ENCODE measurements at places on chromosomes 7 and 10.

- DNase-seq: no peak
Observed at GRCh38 chr7:140225562-140226249, 48.9 kb upstream of the KDM7A start.

DNA sequence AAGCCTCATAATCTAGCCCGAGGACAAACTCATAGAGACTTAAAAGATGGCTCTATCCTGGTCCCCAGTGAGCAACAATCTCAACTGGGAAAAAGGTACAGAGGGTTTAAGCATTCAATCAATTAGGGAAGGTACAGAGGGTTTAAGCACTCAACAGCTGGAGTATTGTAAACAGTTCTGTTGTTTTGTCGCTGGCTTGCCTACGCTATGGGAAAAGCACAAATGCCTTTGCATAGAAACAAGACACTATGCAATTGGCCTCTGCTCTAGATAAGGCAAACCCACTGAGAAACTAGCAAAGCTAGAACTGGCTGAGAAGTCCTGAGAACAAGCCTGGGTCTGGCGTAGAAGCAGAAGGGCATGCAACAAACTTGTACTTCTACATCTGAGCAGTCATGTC, 69.3 kb downstream of the GFRA1 start:
- no peak for DNase-seq

GRCh38 chr10:73923935-73924598, 13.1 kb downstream of the PLAU start:
- DNase-seq: no peak

- no peak for DNase-seq
Observed at GRCh38 chr10:50452603-50453002, 171.2 kb downstream of the SGMS1 start.

DNA sequence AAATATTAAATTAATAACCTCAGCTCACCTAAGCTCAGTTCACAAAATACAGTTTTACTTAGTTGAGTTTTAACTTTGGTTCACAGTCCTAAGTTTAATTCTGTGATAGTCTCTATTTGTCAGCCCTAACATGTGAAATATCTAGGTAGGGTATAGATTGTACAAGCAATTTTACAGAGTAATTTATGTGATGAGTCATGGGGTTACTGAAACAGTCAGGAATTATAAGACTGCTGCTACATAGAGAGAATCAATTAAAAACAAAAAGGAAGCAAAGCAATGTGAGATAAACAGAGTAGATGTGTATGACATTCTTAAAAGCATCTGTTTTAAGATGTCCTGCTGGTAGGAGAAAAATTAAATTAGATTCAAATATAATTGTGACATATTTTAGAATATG, 1018.2 kb upstream of the KCND2 start:
- no peak for DNase-seq

- no peak for DNase-seq
Observed at GRCh38 chr10:8047452-8048280, 6.8 kb upstream of the GATA3 start.

DNA sequence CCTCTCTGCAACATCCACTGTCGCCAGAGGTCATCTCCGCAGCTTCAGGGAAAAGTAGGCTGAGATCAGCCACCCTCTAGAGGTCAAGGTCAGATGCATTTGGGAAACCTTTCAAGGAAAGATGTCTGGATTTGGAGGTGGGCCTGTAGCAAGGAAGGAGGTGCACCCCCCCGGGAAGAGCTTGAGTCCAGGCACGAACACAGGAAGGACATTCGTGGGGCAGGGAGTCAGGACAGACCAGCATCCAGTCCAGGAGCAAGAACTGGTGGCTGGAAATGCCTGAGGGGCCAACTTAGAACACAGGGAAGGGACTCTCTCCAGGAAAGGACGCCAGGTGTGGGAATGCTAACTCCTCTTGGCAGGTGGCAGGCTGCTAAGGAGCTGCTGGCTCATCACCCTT, 614.1 kb upstream of the MGMT start:
- no peak for DNase-seq

- DNase-seq: no peak
Observed at GRCh38 chr10:31693491-31693890, 235.1 kb downstream of the ARHGAP12 start.

DNA sequence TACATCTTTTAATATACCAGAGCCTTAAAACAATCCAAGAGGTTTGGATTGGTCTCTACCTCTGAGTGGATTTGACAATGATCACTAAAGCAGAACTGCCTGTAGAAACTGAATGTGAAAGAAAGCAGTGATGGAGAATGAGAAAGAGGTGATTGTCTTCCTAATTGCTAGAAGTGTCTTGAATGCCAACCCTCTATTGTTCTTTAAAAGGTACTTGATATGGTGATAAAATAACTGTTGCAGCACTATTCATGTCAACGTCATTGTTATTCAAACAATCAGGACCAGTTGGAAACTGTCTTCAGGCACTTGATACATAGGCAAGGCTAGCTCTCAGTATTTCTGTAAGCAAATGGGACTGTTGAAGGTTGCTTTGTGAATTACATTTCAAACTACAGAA, 47.9 kb upstream of the ITPRID1 start:
- no peak for DNase-seq

- no peak for DNase-seq
Observed at GRCh38 chr10:72702868-72703581, 11.1 kb downstream of the MCU start.

DNA sequence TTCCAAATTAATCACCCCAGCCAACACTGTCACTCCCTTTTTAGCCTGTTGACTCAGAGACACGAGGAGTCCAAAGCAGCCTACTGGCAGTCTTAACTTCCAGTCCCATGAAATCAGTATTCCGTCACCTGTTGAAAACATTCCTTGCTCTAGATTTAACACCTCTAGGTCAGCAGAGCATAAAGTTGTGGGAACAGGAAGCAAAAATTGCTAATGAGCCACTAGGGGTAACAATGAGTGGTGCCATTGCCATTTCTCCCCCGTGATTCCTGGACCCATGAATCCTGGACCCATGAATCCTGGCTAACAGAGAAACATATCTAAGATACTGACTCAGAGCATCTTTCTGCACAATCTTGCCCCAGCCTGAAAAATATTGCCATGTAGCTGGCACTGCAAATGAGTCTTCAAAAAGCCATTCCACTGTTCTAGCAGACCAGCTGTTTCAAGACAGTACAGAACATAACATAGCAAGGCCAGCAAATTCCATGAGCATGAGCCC, 252.7 kb upstream of the PTER start:
- DNase-seq: no peak

DNA sequence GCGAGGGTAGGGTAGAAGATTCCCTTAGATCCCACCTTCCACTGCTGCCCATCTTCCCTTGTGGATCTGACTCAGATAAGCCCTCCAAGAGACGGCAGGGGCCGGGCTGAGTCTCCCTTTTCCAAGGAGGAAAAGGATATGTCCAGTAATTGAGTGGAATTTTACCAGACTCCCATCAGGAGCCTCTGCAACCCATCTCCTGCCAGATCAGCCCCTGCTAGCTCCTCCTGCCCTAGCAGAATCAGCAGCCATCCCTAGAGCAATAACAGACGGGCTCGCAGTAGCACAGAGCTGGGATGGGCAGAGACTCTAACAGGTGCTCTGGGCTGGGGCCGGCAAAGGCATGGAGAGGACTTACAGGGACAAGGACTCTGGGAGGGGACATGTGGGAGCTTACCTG, 73.5 kb downstream of the C10orf105 start:
- no peak for DNase-seq

- no peak for DNase-seq
Observed at GRCh38 chr7:113698556-113699220, 220.1 kb downstream of the PPP1R3A start.

DNA sequence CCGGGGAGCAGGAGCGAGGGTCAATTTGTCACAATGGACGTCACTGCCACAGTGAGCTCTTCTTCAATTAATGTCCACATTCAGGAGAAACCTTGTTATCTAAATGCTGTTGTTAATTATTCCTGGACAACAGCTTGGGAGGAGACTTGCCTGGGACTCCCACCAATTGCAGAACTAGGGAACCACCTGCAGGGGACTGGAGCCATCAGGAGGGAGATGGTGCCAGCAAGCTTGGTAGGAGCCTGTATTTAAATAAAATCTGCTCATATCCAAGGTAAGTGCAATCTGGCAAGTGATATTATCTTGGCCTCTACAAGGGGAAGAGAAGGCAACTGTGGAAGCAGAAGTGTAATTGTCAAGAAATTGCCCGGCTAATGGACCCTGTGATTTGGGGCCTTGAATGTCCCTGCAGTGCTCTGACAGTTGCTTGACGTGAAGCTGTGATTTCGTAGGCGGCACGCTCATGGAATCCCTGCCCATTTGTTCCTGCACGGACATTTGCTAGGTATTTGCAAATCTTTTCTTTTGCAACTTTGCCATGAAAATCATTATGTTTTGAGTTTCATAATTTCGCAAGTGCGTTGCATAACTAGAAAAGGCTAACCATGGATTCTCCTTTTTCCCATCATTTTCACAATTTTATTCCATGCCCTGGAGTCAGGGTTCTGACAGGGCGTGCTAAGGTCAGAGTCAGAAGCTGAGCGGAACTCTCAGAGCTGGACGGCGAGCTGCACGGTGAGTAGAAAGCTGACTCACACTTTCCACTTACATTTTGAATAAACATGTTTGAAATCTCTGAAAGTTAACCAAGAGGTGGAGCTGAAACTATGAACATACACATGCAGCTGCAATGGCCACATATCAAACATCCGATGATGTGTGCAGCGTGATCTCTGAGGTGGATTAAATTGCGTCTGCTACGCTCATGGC, 84.9 kb upstream of the TCERG1L start:
- no peak for DNase-seq

GRCh38 chr7:51335057-51335456, 18.4 kb upstream of the COBL start:
- DNase-seq: no peak

GRCh38 chr7:129376778-129377700, 57.2 kb upstream of the STRIP2 start:
- no peak for DNase-seq

- no peak for DNase-seq
Observed at GRCh38 chr10:35417313-35417625, 81.0 kb downstream of the CCNY start.

DNA sequence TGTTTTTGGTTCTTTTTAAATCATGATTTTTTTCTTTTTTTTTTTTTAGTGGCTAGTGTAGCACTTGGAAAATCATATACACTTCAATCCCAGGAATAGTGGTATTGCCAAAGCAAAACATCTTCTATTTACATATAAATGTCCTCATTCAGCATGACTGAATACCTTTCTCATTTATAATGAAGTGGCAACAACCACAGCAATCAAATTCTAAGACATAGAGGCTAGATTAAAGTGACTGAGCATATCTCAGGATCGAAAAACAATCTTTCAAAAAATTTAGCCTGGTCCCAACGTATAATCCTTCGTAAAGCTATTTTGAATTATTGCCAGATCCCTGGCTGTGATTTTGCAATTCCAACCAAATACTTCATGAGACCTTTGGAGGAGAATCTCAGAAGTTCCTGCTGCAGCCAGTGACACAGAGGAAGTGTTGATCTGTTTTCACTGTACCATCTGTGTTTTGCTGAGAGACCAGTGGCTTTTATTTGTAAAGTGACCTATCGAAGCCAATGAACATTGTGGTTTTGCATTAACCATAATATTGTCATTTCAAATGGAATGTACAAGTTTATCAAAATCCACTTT, 29.8 kb upstream of the SP8 start:
- DNase-seq: no peak

DNA sequence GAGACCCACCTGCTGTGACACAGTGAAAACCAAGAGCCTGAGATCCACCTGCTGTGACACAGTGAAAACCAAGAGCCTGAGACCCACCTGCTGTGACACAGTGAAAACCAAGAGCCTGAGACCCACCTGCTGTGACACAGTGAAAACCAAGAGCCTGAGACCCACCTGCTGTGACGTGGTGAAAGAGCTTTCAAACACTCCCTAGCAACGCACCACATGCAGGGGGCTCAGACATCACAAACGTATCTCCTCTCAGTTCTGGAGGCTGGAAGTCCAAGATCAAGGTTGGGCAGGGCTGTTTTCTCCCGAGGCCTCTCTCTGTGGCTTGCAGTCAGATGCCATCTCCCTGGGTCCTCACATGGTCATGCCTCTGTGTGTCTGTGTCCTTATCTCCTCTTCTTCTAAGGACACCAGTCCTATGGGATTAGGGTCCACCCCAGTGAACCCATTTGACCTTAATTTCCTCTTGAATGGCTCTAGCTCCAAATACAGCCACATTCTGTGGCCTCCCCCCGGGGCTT, 43.8 kb downstream of the INSIG1 start:
- DNase-seq: no peak

DNA sequence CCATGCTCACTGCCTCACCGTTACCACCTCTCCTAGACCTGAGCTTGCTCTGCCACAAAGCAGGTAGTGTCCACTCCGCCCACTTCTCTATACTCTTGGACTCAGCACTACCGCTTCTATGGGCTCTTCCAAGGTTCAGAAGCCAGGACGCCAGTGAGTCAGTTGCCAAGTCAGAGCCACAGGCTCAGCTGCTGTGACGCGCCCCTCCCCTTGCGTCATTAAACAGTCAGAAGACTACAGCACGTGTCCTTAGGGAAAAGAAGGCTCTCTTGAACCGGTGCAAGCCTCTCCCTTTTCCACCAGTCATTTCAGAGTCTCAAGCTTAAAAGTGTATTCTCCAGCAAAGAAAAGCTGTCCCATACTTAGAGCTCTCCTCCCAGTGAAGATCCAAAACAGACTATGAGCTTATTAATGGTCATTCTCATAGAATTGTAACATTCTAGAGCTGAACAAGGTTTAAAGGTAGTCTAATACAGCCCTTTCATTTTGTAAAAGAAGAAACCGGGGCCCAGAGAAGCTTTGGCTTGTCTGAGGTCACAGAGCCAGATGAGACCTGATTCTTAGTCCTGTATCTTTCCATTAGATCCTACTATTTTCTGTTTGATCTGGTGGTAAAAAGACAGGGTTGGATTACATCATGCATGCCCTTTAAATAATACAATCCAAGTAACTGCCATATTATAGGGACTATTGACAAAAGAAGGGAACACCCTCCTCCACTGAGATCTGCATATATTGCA, 40.9 kb upstream of the MET start:
- DNase-seq: peak; percentile 36

DNA sequence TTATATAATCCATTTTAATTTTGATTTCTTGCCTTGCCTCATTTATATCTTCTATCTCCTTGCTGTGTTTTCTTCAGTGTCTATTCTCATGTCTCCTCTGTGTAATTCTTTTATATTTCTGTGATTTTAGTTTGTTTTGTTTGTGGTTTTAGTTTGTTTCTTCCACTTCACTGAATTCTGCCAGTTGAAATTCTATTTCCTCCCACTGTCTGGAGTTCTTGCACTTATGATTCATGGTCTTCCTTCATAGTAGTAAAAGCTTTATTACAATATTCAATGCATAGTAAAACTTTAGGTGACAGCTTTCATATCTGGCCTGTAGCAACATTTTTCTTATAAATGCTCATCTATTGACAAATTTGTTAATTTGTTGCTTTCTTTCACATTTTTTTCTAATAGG, 113.3 kb downstream of the MAGI2 start:
- DNase-seq: no peak

DNA sequence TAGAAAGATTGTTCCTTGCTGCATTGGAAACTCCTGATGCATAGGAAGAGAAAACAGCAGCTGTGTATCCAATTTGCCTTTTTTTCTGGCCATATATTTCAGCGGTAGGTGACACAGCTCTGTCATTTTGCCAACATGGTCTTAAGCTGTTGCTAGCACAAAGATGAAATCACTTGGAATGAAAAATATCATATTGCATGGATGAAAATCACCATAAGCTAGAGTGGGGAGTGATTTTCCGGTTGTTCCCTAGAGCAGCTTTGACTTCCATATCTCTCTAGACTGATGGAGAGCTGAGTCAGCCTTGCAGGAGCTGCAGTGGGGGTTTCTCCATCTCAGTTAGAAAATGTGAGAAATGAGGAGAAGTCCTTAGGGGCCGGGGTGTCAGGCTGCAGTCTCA, 38.3 kb upstream of the BTBD16 start:
- DNase-seq: no peak
